ENCODE measurements at places on chromosomes 3 and 15.

DNA sequence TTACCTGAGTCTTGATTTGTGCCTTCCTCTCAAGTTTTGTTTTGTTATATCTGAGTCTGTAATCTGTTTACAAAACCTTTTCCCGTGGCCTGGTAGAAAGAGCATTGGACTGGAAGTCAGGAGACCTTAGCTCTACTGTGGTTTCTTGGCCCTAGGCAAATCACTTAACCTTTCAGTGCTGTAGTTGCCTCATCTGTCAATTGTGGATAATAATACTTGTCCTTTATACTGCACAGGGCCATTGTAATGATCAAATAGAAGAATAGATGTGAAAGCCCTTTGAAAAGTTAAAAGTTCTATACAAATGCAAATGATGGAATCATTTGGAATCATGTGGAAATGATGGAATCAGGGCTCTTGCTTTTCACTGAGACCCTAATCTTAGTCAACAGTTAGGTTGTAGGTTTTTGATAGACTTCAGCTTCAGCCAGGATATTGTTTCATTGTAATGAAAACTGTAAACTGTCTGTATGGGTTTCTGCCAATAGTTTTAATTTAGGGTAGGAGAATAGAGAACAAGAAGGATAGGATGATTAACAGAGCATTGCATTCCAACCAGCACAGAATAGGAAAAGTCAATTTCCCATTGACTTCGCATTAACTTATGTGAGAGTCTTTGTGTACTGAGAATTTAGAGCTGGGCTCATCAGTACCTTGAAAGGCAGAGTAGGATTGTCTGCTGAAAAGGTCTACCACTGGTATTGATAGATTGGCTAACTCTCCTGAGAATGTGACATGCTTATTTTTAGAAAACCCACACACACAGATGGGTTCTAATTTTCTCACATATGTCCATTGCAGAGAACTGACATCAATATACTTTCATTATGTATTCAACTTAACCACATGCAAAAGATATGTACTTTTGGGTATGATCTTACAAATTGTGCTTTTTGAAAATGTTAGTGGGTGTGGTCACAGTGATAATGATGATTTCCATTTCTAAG is 21.8 kb downstream of the MAP2K5 start:
- no peaks in the 10 kb centered on the region for H3K27me3 ChIP-seq
- peaks cover 22% of the 10 kb centered on the region for H3K36me3 ChIP-seq
- DNase-seq = no peak
- peaks cover 12% of the 10 kb centered on the region for H3K4me1 ChIP-seq
- H3K4me3 ChIP-seq = no peak overlapping the region

DNA sequence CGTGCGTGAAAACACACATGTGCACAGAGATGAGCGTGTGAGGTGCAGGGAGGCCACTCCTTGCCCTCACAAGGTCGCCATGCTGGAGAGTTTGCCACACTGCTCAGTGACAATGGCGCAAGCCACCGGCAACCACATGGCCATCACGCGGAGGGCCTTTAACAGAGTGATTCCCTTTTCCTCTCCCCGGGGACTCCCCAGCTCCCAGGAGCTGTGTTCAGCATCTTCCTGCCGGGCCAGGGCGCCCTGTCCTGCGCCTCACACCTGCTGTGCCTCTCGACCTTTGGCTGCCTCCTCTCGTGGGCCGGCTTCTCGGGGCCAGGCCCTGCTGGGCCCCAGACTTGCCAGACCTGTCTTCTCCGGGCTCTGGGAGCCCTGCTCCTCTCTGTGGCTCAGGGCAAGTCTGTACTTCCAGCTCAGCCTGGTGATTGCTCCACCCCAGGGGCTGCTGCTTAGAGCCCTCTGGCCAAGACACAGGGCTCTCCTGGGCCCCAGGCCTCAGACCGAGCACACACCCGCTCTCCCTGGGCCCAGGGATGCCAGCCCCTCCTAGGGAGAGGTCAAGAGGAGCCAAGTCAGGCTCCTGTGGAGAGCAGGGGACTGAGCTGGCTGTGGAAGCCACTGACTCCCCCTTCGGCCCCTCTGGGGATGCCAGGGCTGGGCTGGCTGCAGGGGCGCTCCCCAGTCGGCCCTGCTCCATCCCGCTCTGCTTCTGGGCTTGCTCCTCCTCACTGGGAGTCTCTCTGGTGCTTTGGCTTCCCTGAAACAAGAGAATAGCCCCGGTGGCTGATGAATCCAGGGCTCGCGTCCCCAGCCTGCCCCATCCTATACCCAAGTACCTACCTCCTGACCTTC is 5.6 kb downstream of the CCDC9B start:
- peaks cover 20% of the 10 kb centered on the region for H3K4me1 ChIP-seq
- H3K27me3 ChIP-seq = peaks cover 3% of the 10 kb centered on the region
- H3K27ac ChIP-seq = no peak overlapping the region

- peaks cover 15% of the 10 kb centered on the region for H3K36me3 ChIP-seq
- H3K4me3 ChIP-seq = no peak overlapping the region
- no peak for DNase-seq
- H3K27me3 ChIP-seq = no peaks in the 10 kb centered on the region
- no peaks in the 10 kb centered on the region for H3K4me1 ChIP-seq
Observed at GRCh38 chr3:45105855-45106671, 40.1 kb downstream of the CDCP1 start.

DNA sequence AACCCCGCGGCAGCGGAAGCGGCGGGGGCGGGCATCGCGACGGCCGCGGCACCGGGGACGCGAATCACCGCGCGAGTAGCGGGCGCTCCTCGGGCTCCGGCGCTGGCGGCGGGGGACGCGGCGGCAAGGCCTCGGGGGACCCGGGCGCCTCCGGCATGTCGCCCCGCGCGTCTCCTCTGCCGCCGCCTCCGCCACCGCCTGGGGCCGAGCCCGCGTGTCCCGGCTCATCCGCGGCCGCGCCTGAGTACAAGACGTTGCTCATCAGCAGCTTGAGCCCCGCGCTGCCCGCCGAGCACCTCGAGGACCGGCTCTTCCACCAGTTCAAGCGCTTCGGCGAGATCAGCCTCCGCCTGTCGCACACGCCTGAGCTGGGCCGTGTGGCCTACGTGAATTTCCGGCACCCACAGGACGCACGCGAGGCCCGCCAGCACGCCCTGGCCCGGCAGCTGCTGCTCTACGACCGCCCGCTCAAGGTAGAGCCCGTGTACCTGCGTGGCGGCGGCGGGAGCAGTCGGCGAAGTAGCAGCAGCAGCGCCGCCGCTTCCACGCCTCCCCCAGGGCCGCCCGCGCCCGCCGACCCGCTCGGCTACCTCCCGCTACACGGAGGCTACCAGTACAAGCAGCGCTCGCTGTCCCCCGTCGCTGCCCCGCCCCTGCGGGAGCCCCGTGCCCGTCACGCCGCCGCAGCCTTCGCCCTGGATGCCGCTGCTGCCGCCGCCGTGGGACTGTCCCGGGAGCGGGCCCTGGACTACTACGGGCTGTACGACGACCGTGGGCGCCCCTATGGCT is 675 bp downstream of the RBM15B start:
- DNase-seq = no peak
- peaks cover 47% of the 10 kb centered on the region for H3K36me3 ChIP-seq
- peaks cover 36% of the 10 kb centered on the region for H3K4me1 ChIP-seq
- no peaks in the 10 kb centered on the region for H3K27me3 ChIP-seq
- H3K4me3 ChIP-seq = peak overlapping the region; percentile 89

DNA sequence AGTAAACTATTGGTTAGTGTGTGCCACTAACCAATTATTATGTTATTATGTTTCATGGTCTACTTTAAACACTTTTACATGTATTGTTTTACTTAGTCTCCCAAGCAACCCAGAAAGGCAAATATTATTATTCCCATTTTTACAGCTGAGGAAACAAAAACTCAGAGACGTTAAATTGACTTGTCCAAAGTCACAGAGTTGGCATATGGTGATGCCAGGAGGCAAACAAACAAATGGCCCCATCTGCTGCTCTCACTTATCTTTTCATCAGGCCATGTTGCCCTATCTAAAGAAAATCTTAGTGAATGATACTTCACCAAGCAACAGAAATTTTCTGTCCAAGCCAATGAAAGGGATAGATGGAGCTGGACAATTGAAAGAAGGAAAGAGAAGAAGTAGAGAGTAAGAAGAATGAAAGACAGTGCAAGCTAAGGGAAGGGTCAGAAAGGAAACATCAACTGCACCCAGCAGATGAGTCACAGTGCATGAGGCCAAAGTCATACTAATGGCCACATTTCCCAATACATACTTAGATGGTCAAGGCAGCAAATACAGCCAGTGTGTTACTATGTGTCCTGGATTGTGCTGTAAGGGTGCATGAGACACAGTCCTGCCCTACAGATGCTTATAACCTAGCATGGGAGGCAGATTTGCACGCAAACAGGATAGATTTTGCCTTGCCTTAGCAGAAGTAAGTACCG is 266.9 kb downstream of the KCNMB2 start:
- H3K27ac ChIP-seq = no peak overlapping the region
- no peaks in the 10 kb centered on the region for H3K4me1 ChIP-seq
- H3K4me3 ChIP-seq = no peak overlapping the region
- H3K36me3 ChIP-seq = no peaks in the 10 kb centered on the region
- no peak for DNase-seq

- no peaks in the 10 kb centered on the region for H3K27me3 ChIP-seq
- H3K36me3 ChIP-seq = no peaks in the 10 kb centered on the region
- peaks cover 8% of the 10 kb centered on the region for H3K4me1 ChIP-seq
Observed at GRCh38 chr3:13403847-13404246, 16.3 kb downstream of the NUP210 start.

DNA sequence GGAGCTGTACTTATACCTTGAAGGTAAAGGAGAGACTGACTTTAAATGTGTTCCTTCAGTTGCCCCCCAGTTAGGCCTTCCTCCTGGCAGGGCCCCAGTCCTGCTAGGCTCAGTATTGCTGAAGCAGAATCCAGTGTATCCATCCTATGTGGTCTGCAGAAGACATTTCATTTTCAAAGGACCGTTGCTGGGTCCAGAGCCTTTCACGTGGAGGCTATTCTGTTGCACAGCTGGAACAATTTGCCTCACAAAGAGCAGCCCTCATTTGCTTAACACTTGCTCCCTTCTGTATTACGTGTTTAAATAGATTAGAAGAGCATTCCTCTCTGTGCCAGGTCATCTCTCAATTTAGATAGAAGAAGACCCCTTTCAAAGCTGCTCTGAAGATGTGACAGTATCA is 78.9 kb upstream of the CFAP20DC start:
- peaks cover 30% of the 10 kb centered on the region for H3K4me1 ChIP-seq
- no peak for DNase-seq
- no peak overlapping the region for H3K4me3 ChIP-seq
- H3K27ac ChIP-seq = no peak overlapping the region
- H3K36me3 ChIP-seq = no peaks in the 10 kb centered on the region

GRCh38 chr3:17749281-17749680 is 6.8 kb upstream of the TBC1D5 start:
- H3K27me3 ChIP-seq = no peaks in the 10 kb centered on the region
- H3K4me1 ChIP-seq = peaks cover 32% of the 10 kb centered on the region
- no peak overlapping the region for H3K4me3 ChIP-seq

DNA sequence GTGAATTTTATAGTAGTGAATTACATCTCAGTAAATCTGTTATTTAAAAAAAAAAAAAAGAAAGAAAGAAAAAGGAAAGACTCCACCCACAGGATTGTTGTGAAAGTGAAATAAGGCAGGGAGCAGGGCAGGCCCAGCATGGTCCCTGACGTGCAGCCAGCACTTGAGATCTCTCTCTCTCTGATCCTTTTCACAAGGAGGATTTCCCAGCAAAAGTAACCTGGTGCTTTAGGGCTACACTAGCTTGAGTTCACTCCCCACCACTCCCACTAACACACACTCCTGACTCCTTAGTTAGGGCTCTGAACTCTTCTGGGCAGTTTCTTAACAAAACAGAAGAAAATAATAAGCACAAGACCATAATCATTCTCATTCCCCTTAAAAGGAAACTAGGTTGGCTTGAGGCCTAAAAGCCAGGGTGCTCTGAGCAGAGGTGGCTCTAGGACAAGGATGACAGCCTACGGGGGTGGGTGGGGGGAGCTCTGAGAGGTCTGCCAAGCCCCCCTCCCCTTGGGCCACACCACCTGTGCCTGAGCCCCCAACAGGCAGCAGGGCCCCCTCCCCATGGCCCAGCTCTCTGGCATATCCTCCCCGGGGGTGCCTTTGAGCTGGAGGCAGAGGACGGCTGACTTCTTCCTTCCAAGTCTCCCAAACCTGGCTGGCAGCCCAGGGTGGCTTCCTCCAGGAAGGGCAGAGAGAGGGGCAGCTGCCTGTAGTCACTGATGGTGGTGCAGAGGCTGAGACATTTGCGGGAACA is 856 bp downstream of the TMEM40 start:
- H3K36me3 ChIP-seq = no peaks in the 10 kb centered on the region
- H3K4me1 ChIP-seq = peaks cover 25% of the 10 kb centered on the region
- H3K4me3 ChIP-seq = peak overlapping the region; percentile 89
- H3K27ac ChIP-seq = peak overlapping the region; percentile 99
- no peak for DNase-seq

DNA sequence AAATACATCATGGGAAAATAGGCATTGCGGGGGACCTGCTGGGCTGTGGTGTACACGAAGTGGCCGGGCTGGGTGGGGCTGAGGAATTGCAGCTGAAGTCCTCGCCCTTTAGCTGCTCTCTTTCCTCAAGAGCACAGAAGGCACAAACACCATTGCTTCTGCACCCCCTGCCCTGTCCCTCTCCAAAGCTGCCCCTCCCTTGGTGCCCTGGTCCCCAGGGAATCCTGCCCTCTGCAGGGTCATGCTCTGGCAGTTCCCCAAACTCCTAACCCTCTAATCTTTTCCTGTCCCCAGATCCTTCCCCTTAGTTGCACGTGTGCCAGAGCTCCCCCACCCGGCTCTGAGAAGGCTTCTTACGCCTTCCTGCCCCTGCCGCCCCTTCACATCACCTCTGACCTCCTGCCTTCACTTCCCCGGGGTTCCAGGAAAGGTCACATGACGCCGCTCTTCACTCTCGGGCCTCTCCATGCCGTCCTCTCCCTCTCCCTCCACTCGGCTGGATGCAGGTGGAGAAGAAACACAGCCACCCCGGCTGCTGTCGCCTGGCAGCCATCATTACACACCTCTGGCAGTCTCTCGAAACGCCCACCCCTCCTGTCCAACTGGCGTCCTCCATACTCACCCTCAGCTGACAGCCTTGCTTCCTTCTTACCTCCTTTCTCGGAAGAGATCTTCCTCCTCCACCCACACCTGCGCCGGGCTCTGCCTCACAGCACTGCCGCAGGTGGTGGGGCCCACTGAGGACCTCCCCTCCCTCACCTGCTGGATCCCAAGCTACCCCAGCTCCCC is 6.9 kb upstream of the PCSK6 start:
- H3K4me1 ChIP-seq = peaks cover 43% of the 10 kb centered on the region
- peaks cover 67% of the 10 kb centered on the region for H3K27me3 ChIP-seq
- no peaks in the 10 kb centered on the region for H3K36me3 ChIP-seq
- H3K4me3 ChIP-seq = peak overlapping the region; percentile 13

DNA sequence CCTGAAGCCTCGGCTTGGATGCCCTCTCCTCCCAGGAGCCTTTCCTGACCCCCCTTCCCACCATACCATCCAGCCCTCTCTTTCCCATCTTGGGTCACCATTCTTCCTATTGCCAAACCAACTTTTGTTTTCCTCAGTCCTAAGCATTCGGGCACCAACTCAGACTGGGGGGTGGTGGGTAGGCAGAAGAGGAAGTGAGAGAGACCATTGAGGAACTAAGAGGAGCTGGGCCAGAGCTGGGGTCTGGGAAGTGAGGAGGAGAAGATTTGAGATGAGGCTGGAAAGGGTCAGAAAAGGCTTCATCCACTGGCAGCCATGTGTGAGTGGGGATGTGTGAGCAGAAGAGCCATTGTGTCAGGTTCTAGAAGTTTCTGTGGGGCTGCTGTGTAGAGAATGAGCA is 37.7 kb downstream of the TKT start:
- H3K4me3 ChIP-seq = no peak overlapping the region
- H3K27me3 ChIP-seq = peaks cover 11% of the 10 kb centered on the region
- peaks cover 6% of the 10 kb centered on the region for H3K4me1 ChIP-seq
- H3K27ac ChIP-seq = no peak overlapping the region
- H3K36me3 ChIP-seq = peaks cover 4% of the 10 kb centered on the region

GRCh38 chr3:60598671-60599070 is 652.6 kb downstream of the FHIT start:
- H3K4me1 ChIP-seq = peaks cover 36% of the 10 kb centered on the region
- no peaks in the 10 kb centered on the region for H3K36me3 ChIP-seq
- DNase-seq = no peak
- no peak overlapping the region for H3K4me3 ChIP-seq
- peak overlapping the region; percentile 13 for H3K27ac ChIP-seq

Measured in type B pancreatic cell (in vitro differentiated cells).